Umbilical cord (tissue), 2 donors: ENCODE measurements at places on chromosomes 2 and 18.
A peak's percentile ranks its signal among the peaks of the same experiment; 100 is the strongest.

- no peak for DNase-seq
Observed at GRCh38 chr2:138430181-138430580, 71.4 kb upstream of the SPOPL start.

DNA sequence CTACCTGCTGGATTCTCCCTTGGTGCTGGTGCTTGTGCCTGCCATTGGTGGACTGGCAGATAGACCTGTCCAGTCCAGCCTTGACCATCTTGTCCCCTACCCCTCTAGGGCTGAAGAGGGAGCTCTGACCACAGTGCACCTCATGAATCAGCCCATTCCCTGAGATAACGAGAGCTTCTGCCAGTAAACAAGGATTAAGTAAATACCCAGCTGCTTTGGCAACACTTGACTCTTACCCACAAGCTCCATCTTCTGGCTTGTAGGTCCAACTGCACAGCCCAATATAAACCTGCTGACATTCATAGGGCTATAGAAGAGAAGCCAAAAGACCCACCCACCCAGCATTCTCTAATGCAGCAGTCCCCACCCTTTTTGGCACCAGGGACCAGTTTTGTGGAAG, 186.4 kb downstream of the PIK3C3 start:
- DNase-seq, result no peak

- DNase-seq, result peak; percentile 28
Observed at GRCh38 chr2:184598002-184598315, 370 bp upstream of the ZNF804A start.

- DNase-seq, result peak; percentile 85
Observed at GRCh38 chr2:229408356-229408755, 137.3 kb upstream of the PID1 start.

GRCh38 chr2:154681741-154682140, 16.8 kb upstream of the KCNJ3 start:
- no peak for DNase-seq

- DNase-seq, result no peak
Observed at GRCh38 chr18:75230163-75231052, 19.8 kb downstream of the TSHZ1 start.

DNA sequence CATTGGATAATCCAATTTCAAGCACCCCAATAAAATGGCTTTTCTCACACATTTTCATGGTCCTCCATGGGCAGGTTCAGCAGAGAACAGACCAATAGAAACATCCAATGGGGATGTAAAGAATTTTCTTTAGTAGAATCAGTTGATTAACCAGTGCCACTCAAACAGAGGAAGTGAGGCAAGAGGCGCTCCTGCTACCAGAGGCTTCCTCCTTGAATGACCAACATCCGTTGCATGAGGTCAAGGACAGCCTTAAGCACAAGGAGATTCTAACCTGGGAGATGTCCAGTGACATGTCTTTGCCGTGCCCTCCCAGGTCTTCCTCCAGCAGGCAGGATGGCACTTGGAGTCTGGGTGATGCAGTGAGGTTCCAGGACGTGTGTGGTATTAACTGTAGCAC, 146.6 kb downstream of the PIEZO2 start:
- no peak for DNase-seq

DNA sequence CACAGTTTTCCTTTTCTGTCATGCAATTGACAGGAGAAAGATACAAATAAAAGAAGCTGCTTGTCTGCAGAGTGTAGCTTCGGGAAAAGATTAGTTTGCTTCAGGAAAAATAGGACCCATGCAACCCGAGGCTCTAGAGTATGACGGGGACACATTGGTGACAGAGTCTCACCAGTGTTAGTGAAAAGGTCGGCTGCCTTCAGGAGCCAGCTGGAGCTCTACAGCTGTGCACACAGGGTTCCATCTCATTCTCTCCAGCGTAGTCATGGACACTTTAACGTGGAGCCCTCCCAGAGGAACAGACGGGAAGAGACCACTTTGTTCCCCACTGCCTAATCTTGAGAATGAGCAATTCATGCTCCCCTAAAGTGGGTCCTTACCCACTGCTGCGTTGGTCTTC, 42.9 kb downstream of the FECH start:
- no peak for DNase-seq

- peak; percentile 86 for DNase-seq
Observed at GRCh38 chr2:28664120-28664842, 87.3 kb upstream of the PPP1CB start.

GRCh38 chr2:236180831-236181453, 12.8 kb upstream of the GBX2 start:
- DNase-seq, result peak; percentile 57

GRCh38 chr2:101273056-101273455, 20.4 kb downstream of the CNOT11 start:
- no peak for DNase-seq

GRCh38 chr2:84815146-84815545, 65.7 kb downstream of the TRABD2A start:
- no peak for DNase-seq

DNA sequence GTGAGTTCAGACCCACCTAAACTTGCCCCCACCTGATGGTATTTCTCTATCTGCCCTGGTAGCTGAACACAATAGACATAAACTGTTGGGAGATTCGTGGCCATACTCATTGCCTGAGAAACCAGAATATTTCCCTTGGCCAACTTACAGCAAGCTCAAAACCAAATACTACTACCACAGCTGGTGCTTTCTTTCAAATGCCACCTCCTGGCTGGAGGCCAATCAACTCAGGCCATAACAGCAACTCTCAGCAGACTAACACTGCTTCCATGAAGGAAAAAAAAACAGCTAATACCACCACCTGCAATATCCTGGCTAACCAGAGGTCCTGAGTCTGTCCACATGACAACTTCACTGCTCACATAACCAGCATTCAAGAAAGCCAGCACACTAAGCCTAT, 373.1 kb downstream of the CMPK2 start:
- no peak for DNase-seq

- no peak for DNase-seq
Observed at GRCh38 chr18:48108136-48108535, 177.7 kb upstream of the SMAD2 start.

- no peak for DNase-seq
Observed at GRCh38 chr18:37414816-37415215, 150.8 kb downstream of the CELF4 start.

DNA sequence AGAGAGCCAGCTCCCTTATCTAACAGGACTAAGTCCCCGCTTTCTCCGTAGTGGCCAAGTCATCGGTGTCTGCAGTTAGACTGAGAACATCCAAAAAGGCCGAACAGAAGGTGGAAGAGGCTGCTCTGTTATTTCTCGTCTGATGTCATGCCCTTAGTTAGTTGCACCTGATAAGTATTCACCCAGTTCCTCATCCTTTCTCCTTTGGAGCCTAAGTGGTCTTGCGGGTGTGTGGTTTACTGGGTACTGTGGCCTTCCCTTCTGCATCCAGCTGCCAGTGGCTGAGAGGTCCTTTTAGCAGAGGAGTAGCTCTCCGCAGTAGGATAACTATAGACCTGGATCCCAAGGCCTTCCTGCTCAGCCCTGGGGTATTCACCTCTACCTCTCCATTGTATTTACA, 211.6 kb downstream of the BCL2 start:
- DNase-seq, result no peak

DNA sequence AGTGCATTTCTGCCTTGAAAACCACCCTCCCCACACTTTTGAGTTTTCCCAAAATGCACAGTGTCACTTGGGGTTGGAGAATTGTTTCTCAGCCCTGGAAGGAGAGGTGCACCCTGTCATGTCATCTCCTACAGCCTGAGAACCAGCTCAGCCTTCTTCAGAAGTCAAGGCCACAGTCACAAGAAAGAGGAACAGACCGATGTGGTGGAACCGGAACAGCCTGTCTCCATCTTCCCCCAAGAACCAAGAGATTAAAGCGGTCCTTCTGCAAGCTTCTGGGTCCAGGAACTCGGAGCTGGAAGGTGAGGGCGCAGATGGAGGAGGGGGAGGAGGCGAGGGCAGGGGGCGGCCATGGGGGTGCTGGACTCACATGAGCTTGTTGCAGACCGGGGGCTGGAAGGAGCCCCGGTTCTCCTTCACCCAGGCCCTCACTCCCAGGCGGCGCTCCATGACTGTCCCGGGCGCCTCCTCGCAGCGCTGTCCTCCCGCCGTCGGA, 248 bp downstream of the HAAO start:
- no peak for DNase-seq

GRCh38 chr18:67342159-67342558, 174.4 kb downstream of the DSEL start:
- no peak for DNase-seq

DNA sequence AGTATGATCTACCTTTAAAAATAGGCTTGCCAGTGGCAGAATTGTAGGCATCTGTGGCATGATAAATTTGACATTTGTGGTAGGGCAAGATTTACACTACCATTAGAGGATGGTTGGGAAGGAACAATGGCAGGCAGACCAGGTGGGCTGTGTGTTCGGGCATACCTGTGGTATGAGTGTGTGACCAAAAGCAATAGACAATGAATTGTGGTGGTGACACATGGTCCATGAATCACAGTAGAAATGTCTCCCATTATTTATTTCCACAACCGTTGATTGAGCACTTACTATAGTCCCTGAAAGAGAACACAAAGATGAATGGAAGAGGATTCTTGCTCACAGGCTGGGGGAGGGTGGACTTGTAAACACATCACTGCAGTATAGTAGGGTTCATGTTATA, 29.9 kb upstream of the RUFY4 start:
- no peak for DNase-seq

GRCh38 chr18:49817947-49818346, 4.6 kb upstream of the ACAA2 start:
- no peak for DNase-seq

DNA sequence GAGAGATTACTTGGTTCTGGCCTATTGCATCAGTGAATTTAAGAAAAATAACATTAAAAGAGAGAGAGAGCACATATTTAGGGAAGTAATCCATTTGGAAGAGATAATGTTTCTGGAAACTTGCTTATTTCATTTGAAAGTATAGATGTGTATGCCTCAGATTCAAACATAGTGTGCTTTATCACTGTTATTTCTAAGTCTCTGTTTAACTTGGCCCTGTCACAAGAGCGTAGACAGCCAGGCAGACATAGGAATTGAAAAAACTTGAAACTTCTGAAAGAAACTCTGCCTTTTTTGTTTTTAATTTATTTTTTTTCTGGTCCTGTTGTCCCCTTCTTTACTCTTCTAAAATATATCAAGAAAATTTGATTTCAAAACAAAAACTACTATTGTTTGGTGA, 849.1 kb downstream of the CNTNAP5 start:
- peak; percentile 32 for DNase-seq

GRCh38 chr2:205563646-205564045, 118.7 kb upstream of the NRP2 start:
- no peak for DNase-seq

DNA sequence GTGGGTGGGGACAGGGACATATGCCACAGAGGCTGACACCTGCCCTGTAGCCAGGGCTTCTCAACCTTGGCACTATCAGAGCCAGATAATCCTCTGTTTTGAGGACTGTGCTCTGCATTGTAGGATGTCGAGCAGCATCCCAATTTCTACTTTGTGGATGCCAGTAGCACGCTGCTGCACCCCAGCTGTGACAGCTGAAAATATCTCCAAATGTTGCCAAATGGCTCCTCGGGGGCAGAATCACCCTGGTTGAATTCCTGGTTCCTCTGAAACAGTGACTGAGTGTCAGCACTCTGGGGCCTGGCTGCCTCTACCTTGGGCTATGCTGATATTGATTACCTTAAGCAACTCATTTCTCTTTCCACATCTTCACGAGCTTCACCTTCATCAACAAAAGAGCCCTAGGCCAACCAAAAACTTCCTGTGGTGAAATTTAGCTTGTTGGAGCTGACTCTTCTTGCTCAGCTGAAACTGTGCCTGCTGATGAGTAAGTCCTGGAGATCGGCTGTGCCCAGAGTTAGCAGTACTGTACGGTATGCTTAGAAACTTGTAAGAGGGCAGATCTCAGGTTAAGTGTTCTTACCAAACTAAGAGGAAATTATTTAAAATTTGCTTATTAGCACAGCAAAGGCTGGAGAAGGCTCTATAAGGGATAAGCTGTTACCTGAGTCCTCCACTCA, 138.1 kb downstream of the SEPTIN10 start:
- DNase-seq, result no peak

DNA sequence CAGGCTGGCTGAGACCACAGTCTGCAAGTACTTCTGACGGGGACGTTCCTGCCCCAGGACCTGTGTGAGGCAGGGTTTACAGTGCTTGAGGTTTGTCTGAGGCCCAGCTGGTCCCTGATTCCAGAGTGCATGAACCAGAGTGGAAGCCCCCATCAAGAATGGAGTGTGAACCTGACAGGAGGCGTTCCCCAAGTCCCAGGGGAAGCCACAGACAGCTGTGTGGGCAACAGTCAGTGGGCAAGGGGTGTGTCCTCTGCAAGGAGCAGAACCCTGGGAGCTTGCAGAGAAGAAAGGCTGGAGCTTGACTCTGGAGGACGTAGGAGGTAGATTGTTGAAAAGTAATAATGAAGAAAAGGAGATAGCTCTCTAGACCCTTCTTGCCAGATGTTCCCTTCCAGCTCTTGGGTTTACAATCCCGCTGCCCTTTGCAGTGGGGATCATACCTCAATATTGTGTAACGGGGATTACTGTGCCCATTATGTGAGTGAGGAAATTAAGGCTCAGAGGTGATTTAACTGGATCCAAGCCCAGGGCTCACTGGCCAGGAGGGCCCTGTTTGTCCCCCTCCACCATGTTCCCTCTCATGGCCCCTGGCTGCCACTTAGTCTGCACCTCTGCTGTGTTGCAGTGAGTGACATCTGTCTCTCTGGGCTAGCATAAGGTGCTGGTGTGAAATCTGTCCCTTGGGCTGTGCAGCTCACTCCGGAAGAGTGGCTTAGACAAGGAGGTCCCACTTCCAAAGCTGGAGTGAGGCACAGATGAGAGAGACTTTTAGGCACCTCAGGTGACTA, 6.2 kb downstream of the DBI start:
- no peak for DNase-seq

- DNase-seq, result peak; percentile 15
Observed at GRCh38 chr2:56077359-56077915, 106.4 kb upstream of the CCDC85A start.

DNA sequence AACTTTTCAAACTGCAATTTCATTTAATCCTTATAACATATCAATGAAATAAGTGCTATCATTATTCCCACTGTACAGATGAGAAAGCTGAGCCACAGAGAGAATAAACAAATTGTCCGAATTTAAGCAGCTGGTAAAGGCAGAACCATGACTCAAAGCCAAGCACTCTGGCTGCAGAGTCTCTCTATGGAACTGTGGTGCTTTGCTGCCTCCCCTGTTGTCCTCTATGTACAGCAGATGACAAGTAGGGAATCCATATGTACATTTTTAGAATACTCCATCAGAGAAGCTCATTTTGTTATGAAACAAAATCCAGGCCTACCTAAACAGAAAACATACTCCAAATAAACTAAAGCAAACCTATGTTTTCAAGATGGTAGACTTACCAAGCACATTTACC, 45.1 kb downstream of the FARSB start:
- DNase-seq, result no peak

DNA sequence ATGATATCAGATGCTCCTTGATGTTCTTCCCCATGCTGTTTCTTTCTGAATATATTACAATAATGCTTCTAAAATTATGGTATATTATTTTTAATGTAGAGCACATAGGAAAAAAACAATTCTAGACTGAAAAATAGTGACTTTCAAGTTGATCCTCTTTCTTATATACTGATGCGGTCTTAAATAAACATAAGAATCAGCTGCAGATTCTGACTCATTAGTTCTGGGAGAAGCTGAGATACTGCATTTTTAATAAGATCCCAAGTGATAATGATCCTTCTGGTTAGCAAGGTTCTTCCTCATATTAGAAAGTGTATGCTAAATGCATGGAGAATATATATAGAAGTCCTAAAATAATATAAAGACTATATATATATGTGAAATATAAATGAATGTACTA, 124.9 kb downstream of the XIRP2 start:
- no peak for DNase-seq
